Aortic smooth muscle cell (primary cell): ENCODE measurements at places on chromosomes 12 and 14. TPM values are rescaled to one million over a fixed set of nuclear protein-coding genes. Genes with fewer than 3 reads are reported as not detected.

The BCL2L2 gene
- 21.0 and 26.2 TPM in 2 replicates for total RNA-seq

The KRT82 gene
- total RNA-seq: not detected in 2 replicates

The SOAT2 gene
- total RNA-seq: 0.19 and 0.26 TPM in 2 replicates

The KRT73 gene
- total RNA-seq: not detected in 2 replicates

The CCDC38 gene
- under 0.01 TPM in 2 replicates for total RNA-seq

The CLEC9A gene
- total RNA-seq: not detected in 2 replicates
